ENCODE measurements at places on chromosomes 5 and 9. TPM values are rescaled to one million over a fixed set of nuclear protein-coding genes. Genes with fewer than 3 reads are reported as not detected.

DNA sequence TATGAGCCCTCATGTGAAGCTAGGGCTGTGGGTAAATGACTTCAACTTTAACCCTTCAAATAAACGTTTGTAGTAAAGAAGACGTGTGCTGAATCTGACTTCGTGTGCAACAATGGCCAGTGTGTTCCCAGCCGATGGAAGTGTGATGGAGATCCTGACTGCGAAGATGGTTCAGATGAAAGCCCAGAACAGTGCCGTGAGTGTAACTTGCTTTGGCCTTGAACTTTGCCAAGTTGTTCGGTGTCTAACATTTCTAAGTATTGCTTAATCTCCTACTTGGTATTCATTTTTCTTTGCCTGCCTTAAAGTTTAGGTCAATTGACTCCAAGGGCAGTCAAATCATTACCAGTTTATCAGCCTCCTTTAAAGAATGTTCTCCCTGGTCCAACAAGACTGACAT, 18.2 kb downstream of the VLDLR start:
- no peak for DNase-seq

- no peak for DNase-seq
Observed at GRCh38 chr5:133708331-133708850, 96.0 kb upstream of the FSTL4 start.

Gene GM2A
- 33.7 TPM for total RNA-seq

- DNase-seq: no peak
Observed at GRCh38 chr9:118985851-118986250, 383.4 kb downstream of the BRINP1 start.

Gene PAEP
- not detected for total RNA-seq

GRCh38 chr9:137761032-137761431, 116.5 kb upstream of the CACNA1B start:
- DNase-seq: no peak

GRCh38 chr5:65986796-65987195, 60.4 kb downstream of the ERBIN start:
- DNase-seq: no peak

Data from urinary bladder (tissue), 4 donors.